ENCODE measurements at places on chromosomes 12 and 14.

GRCh38 chr12:47717443-47718193 is 7.7 kb downstream of the ENDOU start:
- peak; percentile 90 for DNase-seq

- no peak for DNase-seq
Measured at GRCh38 chr14:35430459-35431199, 26.1 kb upstream of the NFKBIA start.

GRCh38 chr12:130709971-130710732 is 5.9 kb downstream of the RIMBP2 start:
- DNase-seq: no peak

DNA sequence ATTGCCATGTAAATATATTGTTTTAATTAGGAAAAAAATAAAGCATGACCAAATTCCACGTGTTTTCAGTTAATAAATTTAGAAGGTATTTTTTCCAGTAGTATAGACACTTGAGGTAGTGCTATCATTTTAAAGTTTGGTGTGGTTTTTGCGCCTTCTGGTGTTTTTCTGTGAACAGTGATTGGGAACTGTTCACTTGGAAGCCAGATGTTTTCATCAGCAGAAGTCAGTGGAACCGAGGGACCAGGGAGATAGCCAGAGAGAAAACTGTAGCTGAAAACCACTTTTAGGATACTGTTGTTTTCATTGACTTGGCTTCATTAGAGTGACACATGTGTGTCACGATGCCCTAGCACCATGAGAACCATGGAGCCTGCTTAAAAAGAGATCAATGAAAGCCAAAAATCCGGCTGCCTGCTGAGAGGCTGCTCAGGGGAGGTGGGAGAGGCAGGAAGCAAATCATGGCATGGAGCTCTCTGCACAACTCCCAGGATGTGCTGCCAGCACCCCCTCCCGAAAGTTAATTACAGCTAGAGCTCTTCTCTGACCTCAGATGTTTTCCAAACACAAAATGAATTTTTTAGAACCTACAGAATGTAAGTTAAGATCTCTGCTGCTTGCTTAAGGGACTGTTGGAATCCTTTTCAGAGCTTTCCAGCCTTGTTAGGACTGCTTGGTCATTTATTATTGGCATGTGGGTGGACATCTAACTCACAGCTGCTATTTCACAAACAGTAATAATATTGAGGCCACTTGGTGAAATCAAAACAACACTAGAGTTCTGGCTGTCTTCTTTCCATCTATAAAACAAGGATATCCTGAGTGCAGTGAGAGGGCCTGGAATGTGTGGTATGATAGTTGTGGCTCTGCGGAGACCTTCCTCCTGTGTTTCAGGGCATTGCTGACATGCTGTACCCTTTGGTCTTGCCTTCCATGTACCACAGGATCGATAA is 192.3 kb downstream of the ANO4 start:
- DNase-seq: no peak

- DNase-seq: no peak
Measured at GRCh38 chr14:45270031-45270430, 17.0 kb upstream of the MIS18BP1 start.

DNA sequence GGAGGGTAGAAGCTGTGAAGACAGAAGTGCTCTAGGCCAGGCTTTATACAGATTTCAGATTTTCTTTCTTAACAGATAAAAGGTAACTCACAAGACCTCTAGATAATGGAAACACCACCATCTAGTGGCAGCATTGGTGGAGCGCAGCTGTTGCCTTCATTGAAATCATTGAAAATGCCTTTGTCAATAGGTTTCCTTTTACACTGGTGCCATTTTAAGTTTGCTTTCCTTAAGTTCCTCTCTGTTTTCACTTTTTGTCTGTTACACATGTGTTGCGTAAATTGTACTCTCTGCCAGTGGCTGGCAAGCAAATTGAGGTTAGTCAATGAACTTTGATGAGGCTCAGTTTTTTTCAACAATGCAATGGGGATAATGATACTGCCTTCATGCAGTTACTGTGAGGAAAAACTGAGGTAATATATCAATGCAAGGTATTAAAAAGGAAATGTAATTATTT is 31.1 kb downstream of the ALDH1L2 start:
- peak; percentile 13 for DNase-seq

- DNase-seq: no peak
Measured at GRCh38 chr14:30728471-30728870, 106.4 kb downstream of the SCFD1 start.

DNA sequence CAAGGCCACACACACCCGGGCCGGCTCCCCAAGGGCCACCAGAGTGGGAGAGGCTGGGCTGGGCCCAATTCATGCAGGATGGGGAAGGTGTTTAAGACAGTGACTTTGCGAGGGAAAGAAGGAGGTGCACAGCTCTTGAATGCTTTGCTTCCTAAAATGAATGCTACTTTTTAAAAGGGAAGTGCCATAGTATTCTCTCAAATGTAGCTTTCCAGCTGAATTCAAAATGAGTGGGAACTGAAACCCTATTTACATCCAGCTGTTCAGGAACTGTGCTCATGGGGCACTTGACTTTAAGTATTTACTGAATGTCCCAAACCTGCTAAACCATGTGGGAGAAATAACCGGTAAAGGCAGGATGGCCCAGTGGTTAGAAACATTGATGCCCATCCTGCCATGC is 7.6 kb downstream of the ITPK1 start:
- no peak for DNase-seq

GRCh38 chr14:63342371-63342770 is 23.6 kb upstream of the GPHB5 start:
- DNase-seq: no peak

GRCh38 chr14:67357969-67358354 is 1.6 kb downstream of the ATP6V1D start:
- DNase-seq: no peak

- no peak for DNase-seq
Measured at GRCh38 chr14:70677341-70677740, 35.6 kb downstream of the TTC9 start.

DNA sequence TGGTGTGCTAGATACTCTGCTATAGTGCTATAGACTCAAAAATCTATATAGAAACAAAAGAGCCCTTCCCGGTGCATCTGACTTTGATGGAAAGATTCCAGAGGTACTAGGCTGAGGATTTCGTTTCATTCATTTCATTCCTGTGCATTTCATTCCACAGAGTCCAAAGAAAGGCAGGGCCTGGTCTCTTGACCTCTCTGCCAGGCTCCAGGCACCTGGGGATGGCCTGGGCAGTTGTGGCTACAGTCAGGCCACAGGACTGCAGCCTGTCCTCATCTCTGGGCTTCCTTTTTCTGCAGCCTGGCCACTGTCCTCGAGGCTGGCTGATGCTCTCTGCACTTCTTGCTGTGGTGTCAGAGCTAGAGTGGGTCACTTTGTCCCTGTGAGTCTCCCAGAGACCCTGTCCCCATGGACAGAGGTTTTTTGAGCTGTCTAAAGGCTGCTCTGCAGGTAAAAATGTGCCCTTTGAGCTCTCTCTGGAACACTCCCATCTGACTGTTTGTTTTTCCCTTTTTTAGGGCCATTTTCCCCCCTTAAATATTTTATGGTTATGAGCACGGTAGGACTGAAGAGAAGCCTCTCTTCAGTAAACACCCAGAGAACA is 3.2 kb upstream of the VDR start:
- no peak for DNase-seq

DNA sequence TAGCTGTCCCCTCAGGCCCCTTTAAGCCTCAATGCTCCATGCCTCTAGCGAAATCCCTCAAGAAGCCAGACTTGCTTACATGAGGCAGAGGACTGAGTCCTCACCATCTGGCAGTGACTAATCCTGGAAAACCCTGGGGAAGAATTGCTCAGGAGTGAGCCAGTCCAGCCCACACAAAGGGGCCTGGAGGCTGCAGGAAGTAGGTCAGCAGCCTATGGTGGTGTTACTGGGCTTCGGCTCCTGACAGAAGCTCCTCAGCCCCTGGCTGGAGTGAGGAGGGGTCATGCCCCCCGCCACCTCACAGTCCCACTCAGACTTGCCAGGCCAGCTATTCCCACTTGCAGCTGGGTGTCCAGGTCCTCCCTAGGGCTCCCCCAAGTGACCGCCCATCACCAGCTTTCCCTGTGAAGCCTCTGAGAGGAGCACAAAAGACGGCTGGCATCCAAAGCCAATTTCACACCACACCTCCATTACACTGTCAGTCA is 250.5 kb downstream of the DPF3 start:
- no peak for DNase-seq

DNA sequence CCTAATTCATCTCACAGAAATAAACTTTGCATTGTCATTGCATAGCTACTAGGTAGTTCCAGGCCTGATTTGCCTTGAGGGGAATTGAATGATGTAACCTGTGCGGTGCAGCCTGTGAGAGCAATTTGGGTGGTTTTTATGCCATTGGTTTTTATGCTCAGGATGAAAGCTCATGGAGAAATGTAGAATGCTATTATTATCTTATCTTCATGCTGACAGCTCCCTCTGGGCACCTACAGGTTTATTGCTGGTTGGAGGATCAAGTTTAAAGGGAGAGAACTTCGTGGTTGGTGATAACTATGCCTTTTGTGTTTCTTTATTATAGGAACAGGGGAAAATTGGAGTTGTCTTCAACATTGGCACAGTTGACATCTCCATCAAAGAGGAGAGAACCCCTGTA is 547.9 kb downstream of the DIO2 start:
- DNase-seq: no peak

GRCh38 chr12:125324861-125325490 is 259.7 kb downstream of the AACS start:
- no peak for DNase-seq

GRCh38 chr12:4026020-4026358 is 152.8 kb upstream of the PARP11 start:
- no peak for DNase-seq

DNA sequence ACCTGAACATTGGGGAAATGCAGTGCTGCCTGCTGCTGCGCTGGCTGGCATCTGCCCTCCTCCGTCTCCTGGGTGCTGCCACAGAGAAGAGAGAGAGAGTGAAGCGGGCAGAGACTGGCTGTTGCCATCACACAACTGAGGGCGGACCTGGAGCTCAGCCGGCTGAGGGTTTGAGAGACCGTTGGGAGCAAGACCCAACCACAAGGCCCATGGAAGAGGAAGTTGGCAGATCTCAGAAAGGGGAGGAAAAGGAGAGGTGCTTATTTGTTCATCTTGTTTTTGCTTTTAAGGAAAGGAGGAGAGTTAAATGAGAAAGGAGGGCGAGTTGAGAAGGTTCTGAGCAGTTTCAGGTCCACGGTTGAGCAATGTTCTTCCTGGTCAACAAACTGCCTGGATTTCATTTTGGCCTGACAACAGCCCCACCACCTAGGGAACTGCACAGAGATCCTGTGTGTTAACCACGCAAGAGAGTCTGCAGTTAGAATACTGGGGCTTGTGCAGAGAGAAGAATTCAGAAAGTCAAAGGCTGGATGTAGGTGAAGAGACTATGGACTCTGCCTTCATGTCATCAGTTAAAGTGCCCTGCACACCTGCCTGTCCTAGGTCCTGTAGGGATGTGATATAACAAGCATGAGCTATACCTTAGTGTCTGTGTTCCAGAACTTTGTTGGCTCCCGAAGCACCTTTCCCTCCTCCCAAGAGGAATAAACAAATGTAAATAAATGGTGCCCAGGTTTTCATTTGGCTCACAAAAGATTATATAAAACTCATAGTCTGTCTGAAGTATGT is 124.6 kb downstream of the ETV6 start:
- no peak for DNase-seq

DNA sequence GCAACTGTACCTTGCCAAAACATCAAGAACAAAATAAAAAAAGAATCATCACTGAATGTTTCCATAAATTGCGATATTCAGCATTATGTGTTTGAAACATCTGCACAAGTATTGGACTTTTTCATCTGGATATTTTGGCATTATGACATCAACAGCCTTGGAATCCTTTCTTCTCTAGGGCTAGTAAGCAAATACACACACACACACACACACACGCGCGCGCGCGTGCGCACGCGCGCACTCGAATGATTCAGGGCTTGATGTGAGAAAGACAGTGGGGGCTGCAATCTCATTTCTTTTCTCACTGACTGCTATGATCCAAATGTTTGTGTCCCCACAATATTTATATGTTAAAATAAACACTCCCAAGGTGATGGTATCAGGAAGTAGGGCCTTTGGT is 90.0 kb upstream of the SLC38A4 start:
- no peak for DNase-seq

GRCh38 chr12:110530511-110530910 is 28.4 kb downstream of the RAD9B start:
- DNase-seq: no peak

DNA sequence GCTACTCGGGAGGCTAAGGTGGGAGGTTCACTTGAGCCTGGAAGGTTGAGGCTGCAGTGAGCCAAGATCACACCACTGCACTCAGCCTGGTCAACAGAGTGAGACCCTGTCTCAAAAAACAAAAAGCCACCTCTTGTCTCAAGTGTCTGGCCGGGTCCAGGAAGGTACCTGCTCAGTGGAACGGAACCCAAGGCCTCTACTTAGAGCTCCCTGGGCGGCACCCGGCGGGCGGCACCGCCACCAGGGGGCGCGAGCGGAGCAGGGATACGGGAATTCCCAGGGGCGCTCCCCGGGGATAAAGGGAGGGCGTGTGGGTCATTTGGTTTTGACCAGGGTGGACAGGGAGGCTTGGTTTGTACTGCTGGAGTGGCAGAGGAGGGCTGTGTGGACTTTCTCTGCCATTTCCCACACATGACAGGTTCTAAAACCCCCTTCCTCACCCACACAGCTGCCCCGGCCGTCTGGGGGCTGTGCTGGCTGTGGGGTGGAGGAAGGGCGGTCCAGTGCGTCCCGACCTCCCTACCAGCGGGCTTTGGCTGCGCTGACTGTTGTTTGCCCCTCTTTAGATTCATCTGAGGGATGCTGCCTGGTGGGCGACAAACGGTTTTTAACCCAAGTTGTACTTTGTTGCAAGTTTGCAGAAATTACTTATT is 91.4 kb downstream of the SETD3 start:
- peak; percentile 66 for DNase-seq

DNA sequence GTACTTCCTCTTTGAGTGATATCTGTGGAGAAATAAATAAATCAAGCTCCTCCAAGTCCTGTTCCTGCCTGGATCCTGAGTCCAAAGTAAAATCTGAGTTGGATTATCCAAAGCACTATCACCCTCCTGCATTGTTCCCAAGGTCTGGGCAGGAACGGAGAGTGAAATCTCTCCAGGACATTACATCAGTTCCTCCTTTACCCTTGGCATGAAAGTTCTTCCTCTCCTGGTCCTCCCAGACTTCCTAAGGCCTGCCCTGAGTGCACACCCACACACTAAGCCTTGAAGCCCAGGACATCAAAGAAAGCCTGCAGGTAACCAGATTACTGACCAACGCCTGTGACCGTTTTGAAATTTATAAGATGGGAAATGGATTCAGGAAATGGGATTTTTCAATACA is 206.8 kb upstream of the BCL2L14 start:
- no peak for DNase-seq

GRCh38 chr12:93664573-93665138 is 12.5 kb upstream of the CRADD start:
- no peak for DNase-seq

GRCh38 chr12:121333747-121334146 is 18.5 kb downstream of the ANAPC5 start:
- DNase-seq: no peak

- no peak for DNase-seq
Measured at GRCh38 chr12:9973949-9974348, 2.7 kb downstream of the CLEC12A start.

DNA sequence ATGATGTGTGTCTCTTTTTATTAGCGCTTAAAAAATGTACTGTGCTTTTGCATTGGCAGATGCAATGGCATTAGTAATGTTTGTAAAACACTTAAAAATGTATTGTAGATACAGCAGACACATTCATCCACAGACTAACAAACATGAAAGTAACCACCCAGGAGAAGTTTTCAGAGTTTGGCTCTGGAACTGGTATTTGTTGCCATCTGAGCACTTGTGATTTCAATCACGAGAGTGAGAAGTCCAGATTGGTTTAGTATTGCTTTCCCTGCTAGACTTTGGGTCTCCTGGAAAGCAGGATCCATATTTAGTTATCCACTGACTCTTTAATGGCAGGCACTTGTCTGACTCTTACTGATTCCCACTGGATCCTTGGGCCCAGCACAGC is 13.2 kb downstream of the RASSF8 start:
- no peak for DNase-seq

Data from HuH-7.5 (cell line).